ENCODE measurements at places on chromosomes 6 and 20. TPM values are rescaled to one million over a fixed set of nuclear protein-coding genes. Genes with fewer than 3 reads are reported as not detected.

- DNase-seq, result peak; percentile 87
These were observed at the start of gene PDE7B for GRCh38 chr6:135851442-135852271. PDE7B (plus strand) TSS chr6:135851701.

GRCh38 chr6:9527679-9528286 lies 887.1 kb downstream of the TFAP2A start:
- peak; percentile 8 for DNase-seq

DNA sequence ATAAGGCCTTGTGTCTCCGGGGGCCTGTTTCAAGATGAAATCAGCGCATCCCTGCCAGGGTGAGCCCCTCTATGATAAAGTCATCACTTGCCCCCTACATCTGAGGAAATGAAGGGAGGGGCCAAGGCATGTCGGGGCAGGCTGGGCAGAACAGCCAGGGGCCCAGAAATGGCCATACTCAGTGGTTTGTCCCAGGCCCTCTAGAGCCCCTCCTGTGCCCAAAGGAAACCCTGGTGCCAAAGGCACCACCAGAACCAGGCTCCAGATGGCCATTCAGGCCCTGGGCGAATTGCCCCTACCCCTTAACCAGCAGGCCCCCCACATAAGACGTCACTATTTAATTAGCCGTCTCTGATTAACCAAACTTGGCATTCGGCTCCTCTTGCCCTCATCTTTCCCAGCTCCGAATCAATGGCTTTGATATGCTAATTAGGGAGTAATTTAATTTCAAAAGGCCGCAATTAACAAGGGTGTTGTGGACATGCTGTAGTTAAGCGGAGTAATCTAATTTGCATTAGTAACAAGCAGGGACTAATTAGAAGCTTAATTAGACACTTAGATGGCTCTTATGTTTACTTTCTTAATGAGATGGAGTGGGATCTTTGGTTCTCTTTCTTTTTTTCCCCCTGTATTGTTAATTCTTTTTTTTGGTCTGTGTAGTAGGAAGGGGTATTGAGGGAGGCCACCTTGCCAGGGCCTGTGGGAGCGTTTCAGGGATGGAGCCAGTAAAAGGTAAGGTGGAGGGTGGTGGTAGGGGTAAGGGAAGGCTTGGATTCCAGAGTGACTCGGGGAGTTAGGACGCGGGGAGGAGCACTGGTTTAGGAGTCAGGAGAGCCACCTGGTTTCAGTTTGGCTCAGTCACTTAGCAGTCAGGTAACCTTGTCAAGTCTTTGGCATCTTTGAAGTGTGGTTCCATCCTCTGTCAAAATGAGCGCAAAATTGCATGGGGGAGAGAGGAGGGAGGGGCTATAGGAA lies 9.4 kb downstream of the FOXP4 start:
- DNase-seq, result no peak

DNA sequence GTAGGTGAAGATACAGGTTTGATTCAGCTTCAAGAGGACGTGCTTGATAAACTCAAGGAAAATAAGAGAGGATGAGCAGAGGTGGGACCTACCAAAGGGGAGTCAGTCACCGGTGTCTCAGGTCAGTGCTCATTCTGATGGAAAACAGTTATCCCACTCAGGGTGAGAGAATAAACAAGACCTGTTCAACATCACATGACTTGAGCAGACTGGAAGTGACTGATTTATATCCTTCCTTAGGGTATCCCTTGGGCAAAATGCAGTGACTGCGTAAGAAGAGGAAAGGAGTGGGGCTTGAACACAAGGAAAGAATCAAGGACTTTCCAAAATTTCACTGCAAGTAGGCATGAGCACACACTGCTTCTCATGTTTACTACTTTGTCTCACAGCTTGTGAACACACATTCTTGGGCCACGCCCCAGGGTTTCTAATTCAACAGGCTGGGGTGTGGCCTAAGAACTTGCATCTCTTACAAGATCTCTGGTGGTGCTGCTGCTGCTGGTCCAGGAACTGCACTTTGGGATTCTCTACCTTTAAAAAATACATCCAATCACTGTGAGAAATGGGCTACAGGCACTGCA lies 11.6 kb downstream of the CST3 start:
- DNase-seq, result peak; percentile 65

CYB5R4 gene
- total RNA-seq, result 10.3 TPM

SAPCD1 gene
- 1.4 TPM for total RNA-seq

SOX18 gene
- not detected for total RNA-seq

OR2H2 gene
- total RNA-seq, result not detected

Data from hepatocyte (in vitro differentiated cells).